ENCODE measurements at places on chromosomes 3 and 15. TPM values are rescaled to one million over a fixed set of nuclear protein-coding genes. Genes with fewer than 3 reads are reported as not detected.

Gene KY
- total RNA-seq, result not detected

Gene CCDC39
- not detected for total RNA-seq

Gene SPTSSB
- total RNA-seq, result not detected

Gene ISG20
- 141 TPM for total RNA-seq

Gene GPR27
- total RNA-seq, result 1.0 TPM

Gene OXTR
- total RNA-seq, result 0.44 TPM

Gene CFAP100
- not detected for total RNA-seq

Gene CYP8B1
- total RNA-seq, result not detected

Gene FBXW12
- not detected for total RNA-seq

Gene ARHGEF26
- total RNA-seq, result not detected

DNA sequence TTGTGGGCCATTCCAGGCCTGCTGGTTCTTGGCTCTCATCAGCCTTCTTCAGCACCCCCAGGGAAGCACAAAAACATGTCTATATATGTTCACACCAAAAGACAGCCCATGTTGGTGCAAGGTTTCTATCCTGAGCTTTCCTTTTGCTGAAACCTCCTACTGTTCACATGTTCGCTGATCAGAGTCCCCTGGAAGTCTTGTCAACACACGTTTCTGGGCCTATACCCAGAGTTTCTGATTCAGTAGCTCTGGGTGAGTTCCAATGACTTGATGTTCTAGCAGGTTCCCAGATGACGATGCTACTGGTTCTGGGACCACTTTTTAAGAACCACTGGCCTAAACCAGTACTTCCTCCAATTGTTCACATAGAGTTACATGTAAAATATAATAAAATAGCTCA lies 46.0 kb downstream of the SUCNR1 start:
- peaks cover 3% of the 10 kb centered on the region for H3K36me3 ChIP-seq
- DNase-seq, result no peak
- H3K4me3 ChIP-seq, result no peak overlapping the region
- H3K4me1 ChIP-seq, result peaks cover 4% of the 10 kb centered on the region

DNA sequence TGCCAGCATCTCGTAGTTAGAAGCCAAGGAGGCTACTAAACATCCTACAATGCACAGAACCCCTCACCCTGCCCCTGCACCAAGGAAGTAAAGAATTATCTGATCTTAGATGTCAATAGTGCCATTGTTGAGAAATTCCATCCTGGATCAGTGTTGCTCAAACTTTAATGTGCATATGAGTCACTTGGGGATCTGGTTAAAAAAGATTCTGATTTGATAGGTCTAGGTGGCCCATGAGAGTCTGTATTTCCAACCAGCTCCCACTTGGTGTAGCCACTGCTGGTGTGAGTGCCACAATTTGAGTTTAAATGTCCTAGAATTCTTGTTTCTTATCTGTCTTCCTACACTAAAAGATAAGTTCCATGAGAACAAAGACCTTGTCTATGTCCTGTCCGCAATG lies 43.7 kb downstream of the TMEM45A start:
- no peak overlapping the region for H3K27ac ChIP-seq
- H3K4me1 ChIP-seq, result no peaks in the 10 kb centered on the region
- no peak overlapping the region for H3K4me3 ChIP-seq
- no peaks in the 10 kb centered on the region for H3K36me3 ChIP-seq

- DNase-seq, result no peak
- no peaks in the 10 kb centered on the region for H3K27me3 ChIP-seq
- no peak overlapping the region for H3K27ac ChIP-seq
- peaks cover 2% of the 10 kb centered on the region for H3K36me3 ChIP-seq
These were observed 205.9 kb downstream of the CD47 start for GRCh38 chr3:107884719-107885460.

DNA sequence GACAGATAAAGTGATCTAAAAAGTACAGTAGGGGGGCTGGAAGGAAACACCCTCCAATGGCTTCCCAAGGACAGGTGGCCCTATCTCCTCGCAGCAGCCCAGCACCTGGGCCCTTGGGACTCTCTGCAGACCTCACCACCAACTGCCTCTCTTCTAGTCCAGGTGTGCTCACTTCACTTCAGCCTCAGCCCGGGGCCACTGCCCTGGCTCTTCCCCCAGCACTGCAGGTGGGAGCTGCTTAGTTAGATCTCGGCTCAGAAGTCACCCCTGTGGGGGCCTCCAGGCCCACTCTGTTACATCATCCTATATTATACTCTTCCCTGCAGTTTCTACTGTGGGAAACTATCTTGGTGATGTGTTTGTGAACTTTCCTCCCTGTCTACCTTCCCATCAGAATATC lies 2.0 kb downstream of the KLF15 start:
- H3K4me3 ChIP-seq, result peak overlapping the region; percentile 82
- peaks cover 8% of the 10 kb centered on the region for H3K4me1 ChIP-seq
- no peak overlapping the region for H3K27ac ChIP-seq
- DNase-seq, result no peak

DNA sequence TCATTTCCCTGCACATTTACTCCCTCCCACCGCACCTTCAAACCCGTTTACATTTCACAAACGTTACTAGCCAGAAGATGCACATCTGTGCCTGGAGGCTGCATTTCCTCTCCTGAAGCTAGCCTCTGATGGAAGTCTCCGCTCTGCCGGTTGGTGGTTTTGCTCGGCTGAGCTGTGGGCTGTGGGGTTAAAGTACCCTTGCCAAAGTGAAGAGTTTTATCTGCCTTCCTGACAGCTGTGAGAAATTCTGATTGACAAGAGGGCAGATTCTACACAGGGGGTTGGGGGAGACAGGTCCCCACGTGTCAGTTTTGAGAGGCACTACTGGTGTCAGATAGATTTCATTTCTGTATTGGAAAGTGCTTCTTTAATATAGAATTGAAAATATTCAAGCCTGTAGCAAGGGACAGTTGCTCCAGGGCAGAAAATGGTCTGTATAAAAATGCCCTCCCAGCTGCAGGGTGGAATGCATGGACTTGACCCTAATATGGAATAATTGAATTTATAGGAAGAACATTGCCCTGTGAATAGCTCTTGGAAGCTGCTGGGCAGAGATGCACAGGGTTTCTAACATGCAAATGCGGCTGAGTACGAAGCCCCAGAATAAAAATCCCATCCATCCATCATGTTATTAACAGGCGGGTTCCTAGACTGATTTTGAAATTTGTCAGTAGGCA lies 201.1 kb upstream of the RGMA start:
- no peaks in the 10 kb centered on the region for H3K36me3 ChIP-seq
- no peak for DNase-seq

DNA sequence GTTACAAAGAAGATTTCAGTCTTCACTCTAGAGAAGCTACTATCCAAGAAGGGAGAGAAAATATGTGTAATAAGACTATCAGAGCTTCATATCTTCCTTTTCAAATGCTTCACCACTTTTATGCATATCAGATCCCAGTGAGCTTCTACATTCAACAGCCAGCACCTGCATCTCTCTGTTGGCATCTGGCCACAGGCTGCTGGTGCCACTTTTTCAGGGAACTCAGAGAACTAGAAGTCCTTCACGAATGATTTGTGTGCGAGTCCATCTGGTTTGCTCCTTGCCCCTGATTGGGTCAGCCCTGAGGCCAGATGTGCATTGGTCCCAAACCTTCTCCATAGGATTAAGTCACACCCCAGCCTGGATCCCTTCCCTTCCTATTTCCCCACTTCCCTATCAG lies 22.1 kb downstream of the SNTN start:
- no peaks in the 10 kb centered on the region for H3K4me1 ChIP-seq
- H3K36me3 ChIP-seq, result no peaks in the 10 kb centered on the region
- H3K27ac ChIP-seq, result no peak overlapping the region
- H3K4me3 ChIP-seq, result no peak overlapping the region
- DNase-seq, result no peak
- H3K27me3 ChIP-seq, result no peaks in the 10 kb centered on the region

DNA sequence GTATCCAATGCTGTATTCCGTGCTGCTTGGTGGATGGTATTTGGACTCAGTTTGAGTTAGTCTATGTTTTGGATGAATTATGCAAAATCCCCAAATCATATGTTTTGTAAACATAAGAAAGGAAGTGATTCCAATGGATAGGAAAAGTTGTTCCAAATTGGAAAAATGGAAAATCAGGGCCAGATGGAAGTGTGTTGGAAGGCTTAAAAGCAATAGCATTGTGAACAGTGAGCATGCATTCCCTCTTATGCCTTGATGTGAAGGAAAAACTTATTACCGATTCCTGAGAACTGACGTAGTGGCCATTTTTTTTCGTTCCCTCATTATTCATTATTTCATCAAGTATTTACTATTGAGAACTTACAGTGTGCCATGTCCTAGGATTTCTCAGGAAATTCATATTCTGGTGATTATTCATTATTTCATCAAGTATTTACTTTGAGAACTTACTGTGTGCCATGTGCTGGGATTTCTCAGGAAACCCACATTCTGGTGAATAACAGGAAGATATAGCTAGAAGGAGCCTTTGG lies 144.1 kb upstream of the TPRG1 start:
- no peak overlapping the region for H3K27ac ChIP-seq
- DNase-seq, result no peak
- peaks cover 30% of the 10 kb centered on the region for H3K27me3 ChIP-seq
- peaks cover 4% of the 10 kb centered on the region for H3K4me1 ChIP-seq
- H3K4me3 ChIP-seq, result no peak overlapping the region

DNA sequence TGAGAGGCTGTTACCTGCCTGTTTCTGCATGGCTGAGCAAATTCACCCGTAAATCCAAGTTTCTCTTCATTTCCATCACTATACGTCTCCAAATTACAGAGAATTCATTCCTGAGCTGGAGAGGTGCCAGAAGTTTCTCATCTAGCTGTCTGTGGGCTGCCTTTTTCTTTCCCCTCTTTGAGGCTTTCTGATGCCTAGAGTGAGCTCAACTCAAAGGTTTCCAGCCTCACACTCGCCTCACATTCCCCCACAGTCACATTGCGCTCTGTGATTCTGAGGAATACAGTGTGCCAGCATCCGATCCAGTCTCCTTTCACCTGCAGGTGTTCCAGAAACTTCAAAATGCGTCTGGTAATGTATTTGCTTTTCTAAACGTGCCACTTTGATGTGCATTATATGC lies 267.2 kb downstream of the MFSD1 start:
- peaks cover 4% of the 10 kb centered on the region for H3K27me3 ChIP-seq
- H3K36me3 ChIP-seq, result no peaks in the 10 kb centered on the region
- H3K4me1 ChIP-seq, result no peaks in the 10 kb centered on the region
- H3K27ac ChIP-seq, result no peak within 1 kb of the TSS
- H3K4me3 ChIP-seq, result no peak within 1 kb of the TSS

DNA sequence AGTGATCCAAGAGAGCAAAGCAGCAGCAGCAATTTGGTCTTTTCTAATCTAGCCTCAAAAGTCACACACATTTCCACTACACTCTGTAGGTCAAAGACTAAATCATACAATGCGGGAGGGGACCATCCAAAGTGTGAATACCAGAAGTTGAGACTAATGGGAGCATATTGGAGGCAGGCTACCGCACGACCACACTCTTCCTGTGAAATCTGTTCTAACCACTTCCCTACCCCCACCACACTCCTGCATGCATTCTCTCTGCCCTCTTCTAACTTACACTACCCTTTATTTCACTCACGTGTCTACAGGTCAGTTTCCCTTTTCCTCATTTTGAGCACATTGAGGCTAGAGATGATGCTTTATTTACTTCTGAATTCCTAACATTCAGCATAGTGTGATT lies 23.7 kb upstream of the PRTG start:
- H3K4me1 ChIP-seq, result peaks cover 5% of the 10 kb centered on the region
- no peaks in the 10 kb centered on the region for H3K36me3 ChIP-seq
- H3K4me3 ChIP-seq, result no peak overlapping the region
- DNase-seq, result no peak
- no peak overlapping the region for H3K27ac ChIP-seq

DNA sequence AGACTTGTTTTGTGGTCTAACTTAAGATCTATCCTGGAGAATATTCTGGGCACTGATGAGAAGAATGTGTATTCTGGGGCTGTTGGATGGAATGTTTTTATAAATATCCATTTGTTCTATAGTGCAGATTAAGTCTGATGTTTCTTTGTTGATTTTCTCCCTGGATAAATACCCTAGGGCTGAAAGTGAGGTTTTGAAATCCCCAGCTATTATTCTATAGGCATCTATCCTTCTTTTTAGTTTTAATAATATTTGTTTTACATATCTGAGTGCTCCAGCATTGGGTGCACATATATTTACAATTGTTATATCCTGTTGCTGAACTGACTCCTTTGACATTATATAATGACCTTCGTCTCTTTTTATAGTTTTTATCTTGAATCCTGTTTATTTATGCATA lies 42.9 kb downstream of the GALK2 start:
- H3K27me3 ChIP-seq, result no peaks in the 10 kb centered on the region
- peaks cover 20% of the 10 kb centered on the region for H3K4me1 ChIP-seq
- no peak overlapping the region for H3K27ac ChIP-seq

- H3K4me3 ChIP-seq, result no peak overlapping the region
- H3K36me3 ChIP-seq, result no peaks in the 10 kb centered on the region
- H3K27me3 ChIP-seq, result no peaks in the 10 kb centered on the region
- no peak overlapping the region for H3K27ac ChIP-seq
- DNase-seq, result no peak
- no peaks in the 10 kb centered on the region for H3K4me1 ChIP-seq
These were observed 52.9 kb downstream of the EXOG start for GRCh38 chr3:38549082-38549481.

DNA sequence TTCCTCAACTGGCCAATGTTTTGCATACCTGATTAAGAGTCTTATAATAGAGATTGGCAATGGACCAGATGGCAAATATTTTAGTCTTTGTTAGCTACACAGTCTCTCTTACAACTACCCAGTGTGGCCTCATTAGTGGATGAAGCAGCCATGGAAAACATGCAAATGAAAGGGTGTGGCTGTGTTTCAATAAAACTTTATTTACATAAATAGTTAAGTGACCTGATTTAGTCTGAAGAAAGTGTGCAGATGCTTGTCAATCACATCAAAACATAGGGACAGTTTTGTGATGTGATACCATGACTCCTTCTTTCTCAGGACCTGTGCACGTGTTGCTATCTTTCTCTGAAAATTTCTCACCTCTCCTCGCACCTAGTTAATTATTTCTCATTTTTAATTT lies 309.8 kb upstream of the GRM7 start:
- H3K27me3 ChIP-seq, result no peaks in the 10 kb centered on the region
- H3K4me3 ChIP-seq, result no peak overlapping the region
- no peaks in the 10 kb centered on the region for H3K4me1 ChIP-seq
- no peaks in the 10 kb centered on the region for H3K36me3 ChIP-seq
- H3K27ac ChIP-seq, result no peak overlapping the region

DNA sequence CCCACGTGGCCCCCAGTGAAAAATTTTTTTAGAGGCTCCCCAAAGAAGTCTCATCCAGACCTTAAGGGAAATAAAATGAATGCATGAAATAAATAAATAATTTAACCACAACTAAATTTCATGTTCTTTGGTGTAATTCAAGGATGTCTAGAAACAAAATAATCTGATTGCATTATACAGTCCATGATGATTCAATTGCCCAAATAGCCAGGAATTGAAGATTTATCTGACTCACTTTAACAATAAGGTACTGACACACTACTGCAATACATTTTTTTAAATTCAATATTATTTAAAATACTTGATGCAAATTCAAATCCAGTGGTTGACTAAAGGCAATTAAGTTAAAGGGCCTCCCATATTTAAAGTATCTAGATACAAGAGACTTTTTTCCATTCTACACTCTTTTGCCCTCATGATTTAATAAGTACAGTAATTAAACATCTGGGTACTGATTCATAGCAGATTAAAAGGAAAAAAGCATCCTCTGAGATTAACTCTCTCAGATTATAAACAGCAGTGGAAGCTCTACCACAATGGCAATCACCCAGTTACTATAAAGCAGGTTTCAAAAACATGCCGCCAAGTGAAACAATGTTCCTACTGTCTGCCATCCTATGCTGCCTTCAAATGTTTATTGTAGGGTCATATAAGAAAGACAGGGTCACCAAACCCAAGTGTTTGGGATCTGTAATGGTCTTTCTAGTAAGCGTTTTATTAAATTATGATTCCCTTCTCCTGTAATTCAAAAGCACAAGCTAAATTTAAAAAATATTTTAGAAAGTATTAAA lies 9.9 kb downstream of the UQCC5 start:
- no peak for DNase-seq
- no peaks in the 10 kb centered on the region for H3K27me3 ChIP-seq
- H3K4me3 ChIP-seq, result no peak overlapping the region
- no peaks in the 10 kb centered on the region for H3K36me3 ChIP-seq
- peak overlapping the region; percentile 57 for H3K27ac ChIP-seq

Data from T-helper 17 cell (primary cell).